ENCODE measurements at places on chromosomes 4 and X.

DNA sequence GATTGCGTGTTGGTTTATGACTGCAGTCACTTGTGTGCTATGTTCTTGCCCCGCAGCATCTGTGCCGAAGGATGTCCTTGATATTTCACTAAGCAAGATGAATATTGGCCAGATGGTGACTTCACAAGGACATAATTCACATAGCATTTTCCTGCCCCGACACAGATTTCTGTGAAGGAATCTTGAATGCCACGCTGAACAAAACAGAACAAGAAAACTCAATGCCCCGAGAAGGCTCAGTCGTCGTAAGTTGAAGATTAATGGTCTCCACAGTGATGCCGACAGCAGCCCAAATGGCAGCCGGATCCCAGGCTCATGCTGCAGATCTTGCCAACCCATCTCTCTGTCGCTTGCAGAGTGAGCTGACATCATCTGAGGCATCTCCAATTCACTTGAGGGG lies 145.9 kb downstream of the CPEB2 start:
- no peak for DNase-seq

- no peak for DNase-seq
Measured at GRCh38 chr4:185754961-185755360, 57.0 kb downstream of the SORBS2 start.

- DNase-seq: no peak
Measured at GRCh38 chrX:15160558-15161095, 109.3 kb downstream of the ASB9 start.

DNA sequence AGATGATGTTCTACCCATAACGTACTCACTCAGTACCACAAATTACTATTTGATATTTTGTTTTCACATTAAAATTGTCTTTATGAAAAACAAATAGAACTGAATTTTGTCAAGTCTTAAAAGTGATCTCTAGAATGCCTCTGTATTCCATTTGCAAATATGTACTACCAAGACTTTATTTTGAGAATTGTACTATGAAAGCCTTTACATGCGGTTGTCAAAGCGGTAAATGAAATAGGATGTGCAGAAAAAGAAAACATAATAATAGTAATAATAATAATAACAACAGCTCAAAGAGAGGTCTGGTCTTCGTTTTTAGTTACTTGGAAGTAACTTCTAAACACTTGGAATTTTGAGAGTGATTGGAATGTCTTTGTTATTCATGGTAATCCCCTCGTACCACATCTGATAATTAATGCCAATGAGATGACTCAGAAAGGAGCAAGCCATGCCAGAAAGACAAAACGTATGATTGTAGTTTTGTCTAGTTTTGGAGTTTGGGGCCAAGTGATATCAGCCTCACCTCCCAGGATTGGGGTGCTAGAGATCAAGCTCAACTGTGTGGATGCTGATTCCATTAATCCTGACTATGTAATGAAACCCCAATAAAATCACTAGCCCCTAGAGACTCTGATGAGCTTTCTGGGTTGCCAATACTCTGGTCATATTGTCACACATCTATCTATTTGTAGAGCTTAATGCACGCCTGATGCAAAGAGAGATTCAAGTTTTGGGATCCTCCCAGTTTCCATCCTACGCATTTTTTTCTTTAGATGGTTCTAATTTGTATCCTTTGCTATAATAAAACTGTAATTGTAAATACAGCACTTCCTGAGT lies 20.2 kb upstream of the CTSO start:
- DNase-seq: no peak

DNA sequence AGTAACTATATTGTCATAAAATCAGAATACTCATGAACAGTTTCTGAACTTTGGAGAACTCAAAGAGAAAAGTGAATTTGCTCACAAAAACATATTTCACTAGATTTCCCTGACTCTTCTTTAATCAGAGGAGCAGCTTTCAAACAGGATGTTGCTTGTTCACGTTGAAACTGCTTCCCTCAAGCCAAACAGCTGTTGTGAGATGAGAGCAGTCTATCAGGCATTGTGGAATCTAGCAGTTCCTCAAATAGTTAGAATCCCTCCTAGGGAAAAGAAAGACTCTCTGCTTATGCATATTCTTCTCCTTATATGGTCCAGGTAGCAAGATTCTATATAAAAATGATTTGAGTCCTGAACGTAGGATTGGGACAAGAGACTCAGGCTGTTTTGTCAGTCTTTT lies 1012.1 kb downstream of the FAM133A start:
- DNase-seq: no peak

DNA sequence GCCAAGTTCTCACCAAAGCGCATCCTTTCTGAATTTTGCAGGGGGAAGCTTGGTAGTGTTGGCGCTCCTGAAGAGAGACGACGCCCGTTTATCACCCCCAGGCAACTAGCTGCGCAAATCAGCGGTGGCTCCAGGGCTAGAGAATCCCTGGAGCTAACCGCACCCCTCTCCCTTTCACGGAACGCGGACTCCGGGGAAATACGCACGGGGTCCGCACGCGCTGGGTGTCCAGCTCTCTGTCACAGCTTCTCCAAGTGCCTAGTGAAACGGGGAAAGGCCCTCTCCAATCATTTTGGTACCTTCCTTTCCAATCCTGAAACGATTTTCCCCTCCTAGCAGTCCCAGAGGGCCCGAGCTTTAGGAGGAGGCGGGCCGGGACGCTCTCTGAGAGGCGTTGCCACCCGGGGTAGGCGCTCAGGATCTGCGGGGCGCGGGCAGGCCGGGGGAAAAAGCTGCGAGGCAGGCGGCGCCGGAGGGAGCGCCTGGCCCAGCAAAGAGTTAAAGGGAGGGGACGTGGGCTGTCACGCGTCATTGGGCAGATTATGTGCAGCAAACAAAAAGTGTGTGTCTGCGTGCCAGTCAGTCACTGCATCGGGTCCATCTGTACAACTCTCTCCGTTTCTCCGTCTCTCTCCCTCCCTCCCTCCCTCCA lies at the start of gene PRDM8:
Gene PRDM8 (plus strand): TSS at position 582 of the 652 bp plus-strand sequence. CDS start 2,578 bp downstream, outside the sequence.
- no peak for DNase-seq

DNA sequence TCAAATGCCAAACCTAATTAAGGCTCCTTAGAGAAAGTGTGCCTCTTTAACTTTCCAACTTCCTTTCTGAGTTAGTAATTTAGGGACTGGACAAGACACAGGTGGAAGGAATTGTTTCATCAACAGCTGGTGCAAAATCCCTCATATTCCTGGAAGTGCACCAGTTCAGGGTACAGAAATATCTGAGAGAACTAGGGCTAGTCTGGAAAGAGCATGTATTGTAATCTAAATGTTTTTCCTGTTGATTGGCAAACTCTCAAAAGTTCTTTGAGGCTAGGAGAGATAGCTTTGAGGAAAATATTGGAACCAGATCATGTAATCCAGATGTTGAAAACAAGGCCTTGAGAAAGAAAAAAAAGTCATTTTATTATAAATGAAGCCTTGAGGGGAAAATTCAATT lies 98.1 kb upstream of the C1GALT1C1 start:
- DNase-seq: no peak

- DNase-seq: no peak
Measured at GRCh38 chr4:94442251-94442650, 9.5 kb upstream of the PDLIM5 start.

- no peak for DNase-seq
Measured at GRCh38 chr4:179110356-179110755, 1668.1 kb upstream of the AGA start.

GRCh38 chr4:78669453-78669852 lies 106.7 kb upstream of the BMP2K start:
- no peak for DNase-seq

DNA sequence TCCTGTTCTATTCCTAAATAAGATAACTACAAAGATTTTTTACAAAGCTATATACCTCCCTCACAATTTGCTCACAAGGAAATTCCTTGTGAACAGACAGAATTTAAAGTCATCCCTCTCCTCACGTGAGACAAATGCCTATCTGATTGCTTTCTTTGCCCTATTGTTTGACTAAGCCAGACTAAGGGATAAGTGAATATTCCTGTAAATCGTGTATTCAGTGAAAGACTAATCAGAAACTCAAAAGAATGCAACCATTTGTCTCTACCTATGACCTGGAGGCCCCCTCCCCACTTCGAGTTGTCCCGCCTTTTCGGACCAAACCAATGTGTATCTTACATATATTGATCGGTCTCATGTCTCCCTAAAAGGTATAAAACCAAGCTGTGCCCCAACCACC lies 15.3 kb upstream of the ZBTB33 start:
- no peak for DNase-seq

DNA sequence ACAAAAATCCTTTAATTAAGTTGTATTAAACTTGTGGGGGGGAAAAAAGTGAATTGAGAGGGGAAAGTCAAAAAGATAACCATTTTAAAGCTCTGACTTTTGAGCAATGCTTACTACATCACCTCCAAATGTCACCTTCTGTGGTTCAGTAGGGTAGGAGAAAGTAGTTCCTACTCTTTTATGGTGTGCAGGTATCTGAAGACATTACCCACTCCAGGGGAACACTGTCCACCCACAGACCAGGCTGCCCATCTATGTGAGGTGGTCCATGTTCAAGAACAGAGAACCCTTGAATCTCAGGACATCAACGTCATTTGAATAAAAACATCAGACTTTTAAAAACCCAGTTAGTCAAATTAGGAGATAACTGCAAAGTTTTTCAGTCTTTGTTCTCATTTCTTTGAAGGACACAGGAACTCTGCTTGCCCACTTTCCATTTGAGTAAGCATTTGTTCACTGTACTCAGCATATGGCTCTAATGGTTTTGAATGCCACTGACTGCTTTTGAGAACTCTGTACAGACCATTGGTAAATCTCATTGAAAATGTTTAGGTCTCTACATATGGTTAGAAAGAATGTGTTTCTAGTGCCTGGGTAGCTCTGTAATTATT lies 18.4 kb downstream of the NMU start:
- DNase-seq: no peak

GRCh38 chr4:76772498-76773106 lies 125.3 kb downstream of the SOWAHB start:
- DNase-seq: no peak

DNA sequence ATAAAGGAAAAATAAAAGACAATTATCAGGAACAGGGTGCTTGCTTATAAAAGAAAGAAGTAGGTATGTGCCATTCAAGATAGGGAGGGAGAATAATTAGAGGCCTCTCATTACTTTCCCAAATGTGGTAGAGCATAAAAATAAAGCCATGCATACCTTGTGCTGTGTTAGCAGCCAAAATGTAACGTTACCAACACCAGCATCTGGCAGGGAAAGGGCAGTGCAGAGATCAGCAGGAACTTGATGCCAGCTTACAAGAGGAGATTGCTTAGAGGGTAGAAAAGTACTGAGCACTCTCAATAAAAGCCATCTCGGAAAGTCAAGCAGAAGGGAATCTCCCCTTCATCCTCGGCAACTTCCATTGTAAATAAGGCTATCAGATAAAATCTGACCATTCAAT lies 195.6 kb downstream of the RASL11B start:
- DNase-seq: no peak

DNA sequence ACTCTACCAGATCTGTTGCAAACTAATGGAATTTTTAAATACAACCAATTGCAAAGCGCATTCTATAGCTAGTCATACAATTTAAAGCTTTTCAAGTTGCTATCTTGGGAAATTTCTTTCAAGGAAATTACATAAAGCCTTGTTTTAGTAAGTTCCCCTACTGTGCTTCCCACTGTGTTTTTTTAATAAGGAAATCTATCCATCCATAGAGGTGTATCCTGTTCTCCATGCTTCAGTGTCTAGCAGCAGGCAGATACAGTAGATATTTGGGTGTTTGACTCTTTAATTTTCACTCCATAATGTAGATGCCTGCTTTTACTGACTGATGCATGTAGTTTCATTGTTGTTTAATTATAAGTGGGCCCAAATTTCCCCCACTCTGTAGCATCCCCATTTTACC lies 171.6 kb upstream of the POU3F4 start:
- DNase-seq: no peak

- no peak for DNase-seq
Measured at GRCh38 chrX:13428053-13428786, 108.4 kb upstream of the ATXN3L start.

GRCh38 chrX:102067966-102068723 lies 57.3 kb upstream of the TCEAL2 start:
- no peak for DNase-seq

DNA sequence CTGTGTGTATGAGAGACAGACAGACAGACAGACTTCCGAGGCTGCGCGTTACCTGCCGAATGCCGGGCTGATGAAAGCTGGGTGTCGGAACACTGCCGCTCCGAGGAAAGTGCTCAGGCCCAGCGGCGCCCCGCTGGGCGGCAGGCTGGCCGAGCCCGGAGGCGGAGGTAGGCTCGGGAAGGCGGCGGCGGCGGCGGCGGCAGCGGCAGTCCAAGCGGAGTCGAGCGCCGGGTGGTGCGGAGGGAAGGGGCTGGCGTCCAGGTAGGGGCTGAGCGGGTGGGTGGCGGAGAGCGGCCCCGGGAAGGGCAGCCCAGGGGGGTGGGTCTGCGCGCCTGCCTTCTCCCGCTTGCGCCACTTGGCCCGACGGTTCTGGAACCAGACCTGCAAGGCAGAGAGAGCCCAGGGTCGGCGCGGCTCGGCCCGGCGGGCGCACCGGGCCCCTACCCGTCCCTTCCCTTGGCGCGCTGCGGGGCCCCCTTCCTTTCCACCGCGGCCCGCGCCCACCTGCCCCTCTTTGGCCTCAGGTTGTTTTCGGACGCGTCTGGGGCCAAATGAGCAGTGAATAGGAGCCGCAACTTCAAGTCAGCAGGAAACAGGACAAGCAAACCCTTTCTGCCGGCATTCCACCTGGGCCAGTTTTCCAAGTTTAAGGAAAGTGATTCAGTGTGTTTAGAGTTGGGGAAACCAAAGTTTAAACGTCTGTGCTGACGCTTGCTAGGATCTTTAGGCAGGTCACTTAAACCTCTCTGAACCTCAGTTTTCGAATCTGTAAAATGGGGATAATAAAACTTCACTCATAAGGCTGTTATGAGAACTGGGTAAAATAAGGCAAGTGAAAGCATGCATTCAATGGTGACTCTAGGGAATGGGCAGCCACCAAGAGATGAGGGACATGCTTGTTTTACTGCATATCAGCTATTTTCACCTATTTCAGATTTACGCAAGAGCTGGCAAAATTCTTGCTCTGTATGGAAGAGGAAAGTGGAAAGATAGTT lies 8.4 kb downstream of the ARX start:
- no peak for DNase-seq

DNA sequence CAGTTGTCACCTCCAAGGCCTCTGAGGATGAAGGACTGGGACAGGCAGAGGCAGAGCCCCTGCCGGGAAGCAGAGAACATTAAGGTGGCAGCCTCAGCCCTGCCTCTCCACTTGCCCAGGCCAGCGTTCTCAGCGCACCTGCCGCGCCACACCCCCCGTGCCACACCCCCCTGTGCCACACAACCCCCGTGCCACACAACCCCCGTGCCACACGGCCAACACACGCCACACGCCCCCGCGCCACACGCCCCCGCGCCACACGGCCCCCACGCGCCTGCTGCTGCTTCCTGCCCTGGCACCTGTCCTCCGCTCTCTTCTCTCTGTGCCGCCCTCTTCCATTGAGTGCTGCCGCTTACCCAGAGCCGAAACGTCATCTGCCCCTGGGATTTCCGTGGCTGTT lies 58.0 kb upstream of the ZFP42 start:
- DNase-seq: no peak

DNA sequence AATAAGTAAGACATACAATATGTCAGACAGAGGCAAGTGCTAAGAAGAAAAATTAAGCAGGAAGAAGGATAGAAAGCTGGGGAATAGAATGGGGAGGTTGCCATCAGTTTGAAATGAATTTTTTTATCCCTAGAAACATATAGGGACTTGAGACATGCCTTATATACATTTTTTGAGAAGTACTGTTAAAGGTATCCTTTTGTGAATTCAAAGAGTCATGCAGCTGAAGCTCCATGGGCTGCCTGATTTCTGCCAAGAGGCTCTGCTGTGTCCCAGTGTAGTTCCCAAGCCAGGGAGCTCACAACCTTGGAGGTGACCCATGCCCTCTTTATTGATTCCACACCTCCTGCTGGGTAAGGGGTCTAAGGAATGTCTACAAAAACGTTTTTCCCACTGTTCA lies 564.6 kb upstream of the DIPK2B start:
- no peak for DNase-seq

GRCh38 chr4:76622717-76623116 lies 187.7 kb downstream of the SHROOM3 start:
- DNase-seq: no peak

Measured in stimulated activated CD4-positive, alpha-beta T cell treated with anti-CD3 and anti-CD28 coated beads, Interleukin-1b, Interleukin-23, amount 100 ng/mL, for 24 hours (primary cell).